ENCODE measurements at places on chromosomes 2 and 18.

DNA sequence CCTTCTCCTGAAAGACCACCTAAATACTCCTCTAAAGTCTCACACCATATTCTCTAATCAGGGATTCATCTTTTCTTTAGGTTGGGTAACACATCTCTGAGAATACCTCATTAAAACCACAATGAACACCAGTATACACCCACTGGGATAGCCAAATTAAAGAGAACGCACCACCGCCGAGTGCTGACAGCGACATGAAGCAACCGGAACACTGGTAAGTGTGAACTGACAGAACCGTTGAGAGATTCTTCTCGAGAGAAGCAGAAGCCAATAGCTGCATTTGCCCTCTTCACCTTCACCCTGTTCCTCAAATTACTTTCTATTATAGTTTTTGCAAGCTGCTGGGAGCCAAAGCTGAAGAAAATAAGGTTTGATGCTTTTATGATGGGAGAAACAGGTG, 318.5 kb downstream of the FBXO15 start:
- DNase-seq: no peak

DNA sequence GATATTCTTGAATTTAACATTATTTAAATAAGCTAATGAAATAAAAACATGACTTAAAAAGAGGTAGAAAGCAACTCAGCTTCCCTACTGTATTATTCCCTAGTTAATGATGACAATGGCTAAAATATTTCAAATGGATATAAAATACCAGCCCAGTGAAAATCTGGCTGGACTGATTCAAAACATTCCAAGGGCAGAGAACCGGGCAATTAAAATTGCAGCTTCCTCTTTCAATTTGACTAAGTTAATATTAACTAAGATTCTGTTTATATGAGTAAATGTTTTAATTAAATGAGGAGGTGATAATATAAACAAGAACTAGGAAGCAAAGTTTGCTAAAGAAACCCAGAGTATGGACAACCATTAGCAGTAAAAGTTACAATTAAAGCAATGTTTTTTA, 65.6 kb downstream of the RAPH1 start:
- DNase-seq: no peak

GRCh38 chr2:175152242-175152641, 15.8 kb downstream of the ATF2 start:
- no peak for DNase-seq

- DNase-seq: no peak
These were observed 20.1 kb downstream of the OTOF start for GRCh38 chr2:26457695-26458364.

Data from hippocampal formation (tissue), 2 donors.